ELF-1 (cell line): ENCODE measurements at places on chromosomes 5 and 9.

DNA sequence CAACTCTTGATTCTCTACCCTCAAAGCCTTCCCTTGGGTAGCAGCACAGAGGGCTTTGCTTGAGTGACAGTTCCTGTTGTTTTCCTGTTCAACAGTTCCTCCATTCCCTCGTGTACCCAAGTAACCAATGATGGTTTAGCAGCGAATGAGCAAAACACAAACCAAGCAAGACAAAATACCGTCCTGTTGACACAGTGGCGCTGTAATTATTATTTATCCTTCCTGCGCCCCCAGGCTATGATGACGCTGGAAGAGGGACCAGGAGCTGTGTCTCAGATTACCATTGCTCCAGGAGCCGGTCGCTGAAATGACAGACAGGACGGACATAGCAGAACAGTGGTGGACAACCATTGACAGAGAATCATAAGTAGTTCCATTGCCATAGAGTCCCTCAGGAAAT lies 154.8 kb downstream of the GADD45G start:
- DNase-seq, result peak; percentile 84

DNA sequence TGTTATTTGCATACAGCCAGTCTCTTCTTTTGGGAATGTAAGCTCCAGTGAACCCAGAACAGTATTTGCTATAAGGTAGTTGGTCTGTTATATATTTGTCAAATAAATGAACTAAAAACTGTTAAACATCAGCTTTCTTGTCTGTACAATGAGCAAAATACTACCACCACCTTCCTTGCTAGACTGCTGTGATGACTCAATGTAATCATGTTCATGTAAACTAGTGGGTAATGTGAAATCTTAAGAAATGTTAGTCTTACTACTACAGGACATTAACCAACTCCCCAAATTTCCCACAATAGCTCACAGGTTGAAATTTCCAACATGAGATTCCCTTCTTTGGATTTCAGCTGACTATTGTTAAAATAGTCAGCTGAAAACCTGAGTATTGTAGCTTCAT lies 176.1 kb downstream of the TRPM3 start:
- no peak for DNase-seq

GRCh38 chr9:6184749-6185645 lies 30.6 kb upstream of the IL33 start:
- DNase-seq, result no peak

DNA sequence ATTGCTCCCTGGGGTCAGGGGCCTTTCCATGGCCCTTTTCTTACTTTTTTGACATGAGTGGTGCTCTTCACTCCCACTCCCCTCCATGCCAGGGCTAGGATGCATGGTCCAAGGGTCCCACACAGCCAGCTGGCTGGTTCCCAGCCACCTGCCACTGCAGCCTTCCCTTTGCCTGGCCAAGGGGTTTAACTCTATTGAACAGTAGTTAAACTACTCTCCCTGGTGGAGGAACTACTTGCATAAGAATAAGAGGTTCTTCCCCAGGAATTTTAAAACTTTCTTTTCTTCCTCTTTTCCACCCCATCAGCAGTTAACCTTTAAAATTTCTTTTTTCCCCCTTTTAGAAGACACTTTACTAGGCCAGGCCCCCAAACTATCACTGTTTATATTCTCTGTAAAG lies 1532.8 kb upstream of the ACO1 start:
- peak; percentile 37 for DNase-seq

GRCh38 chr5:6184481-6184880 lies 193.9 kb downstream of the MED10 start:
- no peak for DNase-seq

DNA sequence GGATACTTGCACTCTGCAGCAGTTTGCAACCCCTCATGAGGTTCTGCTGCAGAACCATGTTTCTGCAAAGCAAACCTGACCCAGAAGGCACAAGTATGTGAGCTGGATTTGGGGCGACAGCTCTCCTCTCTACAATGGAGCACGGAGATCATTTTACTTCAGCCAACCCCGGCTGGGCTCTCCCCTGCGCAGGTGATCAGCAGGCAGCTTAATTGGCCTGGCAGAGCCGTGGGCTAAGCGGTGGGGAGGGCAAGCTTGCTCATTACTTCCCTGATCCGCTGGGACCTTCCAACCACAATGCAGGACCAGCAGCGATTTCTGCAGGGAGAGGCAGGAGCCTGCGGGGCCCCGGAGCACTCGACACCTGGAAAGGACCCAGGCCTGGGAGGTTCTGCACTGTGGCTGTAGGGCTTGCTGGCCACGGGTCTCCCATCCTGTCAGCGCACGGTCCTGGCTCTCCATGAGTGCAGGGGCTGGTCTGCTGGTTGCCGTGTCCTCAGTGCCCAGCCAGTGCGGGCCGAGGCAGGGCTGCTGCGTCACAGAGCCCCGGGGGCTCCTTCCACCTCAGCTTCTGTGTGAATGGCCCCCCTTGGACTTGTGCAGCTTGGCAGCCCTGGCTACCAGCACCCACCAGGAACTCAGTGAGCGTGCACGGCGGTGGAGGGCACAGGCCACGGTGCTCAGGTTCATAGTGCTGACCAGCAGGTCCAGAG lies 51.8 kb upstream of the RAPGEF1 start:
- DNase-seq, result no peak

- DNase-seq, result no peak
Observed at GRCh38 chr9:136093995-136094881, 851 bp downstream of the NACC2 start.

GRCh38 chr5:125377141-125377540 lies 630.7 kb upstream of the ZNF608 start:
- no peak for DNase-seq

DNA sequence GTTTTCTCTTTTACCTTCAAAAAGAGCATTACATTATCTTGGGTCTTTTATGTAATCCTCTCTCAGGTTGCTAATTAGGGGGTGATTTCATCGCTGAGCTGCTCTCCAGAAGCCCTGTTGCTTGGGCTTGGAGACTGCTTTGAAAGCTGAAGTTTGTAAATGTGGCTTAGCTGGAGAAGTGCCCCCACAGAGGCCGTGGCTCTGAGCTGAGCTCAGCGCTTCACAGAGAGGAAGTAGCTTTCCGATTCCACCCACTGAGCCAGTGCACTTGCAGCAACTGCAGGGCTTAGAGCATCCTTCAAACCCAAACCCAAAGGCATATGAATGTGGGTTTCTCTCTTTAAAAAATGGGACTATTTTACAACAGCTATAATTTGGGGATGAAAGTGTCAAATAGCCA lies 13.7 kb upstream of the NXNL2 start:
- no peak for DNase-seq

DNA sequence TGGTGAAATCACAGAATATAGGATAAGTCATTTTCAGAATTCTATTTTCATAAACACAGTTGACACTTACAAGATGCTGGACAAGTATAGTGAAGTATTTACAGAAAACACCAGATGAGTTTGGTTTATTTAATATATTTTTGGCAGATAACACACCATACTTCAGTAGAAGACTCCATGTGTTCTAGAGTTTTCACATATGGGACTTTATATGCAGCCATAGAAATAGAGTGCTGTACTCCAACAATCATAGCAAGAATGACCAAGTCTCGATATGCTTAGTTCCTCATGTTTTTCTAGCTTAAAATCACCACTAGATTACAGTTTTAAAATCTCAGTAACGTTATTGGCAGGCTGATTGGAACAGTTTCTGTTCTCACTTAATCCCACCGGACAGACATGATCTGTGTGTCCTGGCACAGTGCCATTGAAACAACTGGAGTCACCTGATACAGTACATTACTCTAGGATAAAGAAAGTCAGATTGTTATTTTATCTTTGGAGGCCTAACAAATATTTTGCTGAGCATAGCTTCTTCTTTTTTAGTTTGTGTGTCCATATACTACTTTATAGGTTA lies 45.8 kb upstream of the ERBIN start:
- DNase-seq, result no peak

DNA sequence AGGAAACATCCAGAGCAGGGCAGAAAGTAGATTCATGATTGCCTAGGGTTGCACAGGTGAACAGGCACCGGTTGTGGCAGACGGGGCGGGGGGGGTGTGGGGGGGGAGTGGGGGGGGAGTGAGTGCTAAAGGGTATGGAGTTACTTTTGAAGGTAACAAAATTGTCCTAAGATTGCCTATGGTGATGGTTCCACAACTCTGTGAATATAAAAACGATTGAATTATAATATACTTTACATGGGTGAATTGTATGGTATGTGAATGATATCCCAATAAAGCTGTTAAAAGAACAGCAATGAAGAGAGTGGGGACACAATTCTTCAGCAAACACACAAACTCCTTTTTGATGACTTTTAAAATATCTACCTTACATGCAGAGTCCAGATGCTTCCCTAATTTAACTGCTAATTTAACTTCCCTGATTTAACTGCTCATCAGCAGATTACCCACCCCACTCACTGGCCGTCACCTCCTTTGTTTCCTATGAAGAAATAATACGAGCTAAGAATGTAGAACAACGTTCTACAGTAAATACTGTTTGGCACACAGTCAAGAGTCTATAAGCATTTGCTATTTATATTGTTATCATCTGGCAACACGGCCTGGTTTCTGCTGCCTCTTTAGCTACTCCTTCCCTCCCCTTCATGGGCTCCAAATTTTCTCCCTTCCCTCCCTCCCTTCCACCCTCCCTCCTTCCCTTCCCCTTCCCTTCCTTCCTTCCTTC lies 83.5 kb downstream of the PTCH1 start:
- DNase-seq, result no peak

DNA sequence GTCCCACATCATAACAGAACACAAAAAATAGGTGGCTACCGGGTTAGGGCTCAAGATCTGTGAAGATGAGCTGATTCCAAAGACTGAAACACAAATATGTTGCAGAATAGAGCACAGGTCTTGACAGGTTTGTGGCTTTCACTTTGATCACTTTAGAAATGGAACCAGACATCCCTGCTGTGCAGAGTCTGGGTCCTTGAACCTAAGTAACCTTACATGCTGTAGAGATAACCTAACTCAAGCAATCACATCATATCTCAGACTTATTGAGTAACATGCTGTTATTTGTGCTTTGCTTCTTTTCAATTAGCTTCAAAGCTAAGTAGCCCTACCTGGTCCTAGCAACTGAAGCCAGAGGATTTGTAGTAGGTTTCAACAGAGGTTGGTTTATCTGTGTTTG lies 24.3 kb downstream of the FBXW2 start:
- no peak for DNase-seq
